Substantia nigra (tissue), 51 donors: ENCODE measurements at places on chromosomes 7 and 10.

DNA sequence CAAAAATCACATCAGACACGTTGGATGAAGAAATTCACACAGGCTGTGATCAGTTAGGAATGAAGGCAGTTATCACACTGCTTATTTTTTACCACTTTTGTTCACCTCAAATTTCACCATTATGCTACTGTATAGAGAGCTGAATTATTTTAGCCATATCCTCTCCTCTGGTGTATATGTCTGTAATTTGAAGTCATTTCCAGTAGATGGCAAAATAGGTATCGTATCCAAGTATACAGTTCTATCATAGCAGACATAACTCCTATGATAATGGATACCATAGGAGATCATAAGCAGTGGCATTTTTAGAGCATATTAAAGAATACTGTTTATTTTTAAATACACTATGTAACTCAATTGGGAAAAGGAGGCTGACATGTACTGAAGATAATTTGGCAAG is 909.7 kb downstream of the DNAJB9 start:
- DNase-seq, result no peak

GRCh38 chr7:116785843-116786242 is 76.5 kb upstream of the CAPZA2 start:
- DNase-seq, result no peak

- DNase-seq, result no peak
Observed at GRCh38 chr7:86598721-86599120, 45.0 kb upstream of the GRM3 start.

GRCh38 chr10:35768011-35768410 is 125.9 kb upstream of the FZD8 start:
- no peak for DNase-seq

DNA sequence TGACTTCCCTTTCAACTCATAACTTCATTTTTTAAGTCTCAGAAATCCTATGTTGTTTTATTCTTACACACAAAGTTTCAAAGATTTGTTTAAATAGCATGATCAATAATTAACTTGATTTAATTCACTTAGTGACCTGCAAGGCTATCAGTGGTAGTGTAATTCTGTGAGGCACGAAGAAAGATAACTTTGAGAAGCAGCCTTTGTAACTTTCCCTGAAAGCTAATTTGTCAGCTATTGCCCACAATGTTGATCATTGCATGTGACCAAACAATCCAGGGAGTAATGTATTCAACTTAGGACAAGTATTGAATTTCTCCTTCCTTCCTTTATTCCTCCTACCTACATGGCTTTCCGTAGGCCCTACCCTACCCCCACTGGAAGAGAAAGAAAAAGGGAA is 111.0 kb downstream of the SEMA3D start:
- DNase-seq, result no peak

GRCh38 chr10:97759158-97759887 is 12.5 kb downstream of the SFRP5 start:
- peak; percentile 41 for DNase-seq

DNA sequence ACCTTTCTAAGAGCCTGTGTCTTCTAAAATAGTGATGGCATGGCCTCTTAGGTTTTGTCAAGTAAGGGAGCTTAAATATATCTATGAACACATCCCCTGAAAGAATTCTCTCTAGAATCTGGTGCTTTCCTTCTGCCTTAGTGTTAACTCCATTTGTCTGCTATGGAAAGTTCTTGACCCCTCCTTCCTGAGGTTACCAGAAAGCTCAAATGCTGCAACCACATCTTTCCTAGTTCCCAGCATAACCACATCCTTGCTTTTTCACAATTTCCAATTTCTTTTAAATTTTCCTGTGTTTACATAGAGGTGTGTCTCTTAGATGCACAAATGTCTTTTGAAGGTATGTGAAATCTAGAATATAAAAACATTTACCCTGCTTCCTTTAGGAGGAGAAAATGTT is 16.4 kb upstream of the GSDME start:
- DNase-seq, result no peak

DNA sequence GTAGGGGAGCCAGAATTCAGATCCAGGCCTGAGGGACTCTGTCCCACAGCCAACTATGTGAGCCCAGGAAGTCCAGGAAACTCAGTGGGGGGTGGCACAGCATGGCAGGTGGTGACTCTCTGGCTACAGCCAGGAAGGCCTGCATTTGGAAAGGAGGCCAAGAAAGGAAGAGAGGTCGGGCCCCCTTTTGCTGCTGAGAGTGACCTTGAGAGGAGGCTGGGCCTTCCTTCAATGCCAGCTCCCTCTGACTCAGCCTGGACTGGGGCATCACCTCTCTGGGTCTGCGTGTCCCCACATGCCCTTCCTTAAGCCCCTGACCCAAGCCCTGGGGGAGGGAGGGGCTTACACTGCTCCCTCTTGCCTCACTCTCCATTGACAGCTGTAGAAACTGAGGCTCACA is 6.4 kb upstream of the MYL10 start:
- no peak for DNase-seq

DNA sequence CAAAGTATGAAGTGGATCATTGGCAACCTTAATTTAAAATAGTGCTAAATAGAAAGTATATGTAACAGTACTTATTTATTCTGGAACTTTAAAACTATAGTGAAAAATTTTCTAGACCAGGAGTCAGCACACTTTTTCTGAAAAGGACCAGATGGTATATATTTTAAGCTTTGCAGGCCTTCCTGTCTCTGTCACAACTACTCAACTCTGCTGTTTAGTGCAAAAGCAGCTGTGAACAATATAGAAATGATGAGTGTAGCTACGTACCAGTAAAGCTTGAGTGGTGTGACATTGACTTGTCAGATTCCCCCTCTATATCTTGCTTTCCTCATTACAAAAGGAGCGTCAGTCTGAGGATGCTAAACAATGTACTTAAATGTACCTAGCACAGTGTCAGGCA is 88.1 kb upstream of the IGFBP3 start:
- DNase-seq, result no peak

DNA sequence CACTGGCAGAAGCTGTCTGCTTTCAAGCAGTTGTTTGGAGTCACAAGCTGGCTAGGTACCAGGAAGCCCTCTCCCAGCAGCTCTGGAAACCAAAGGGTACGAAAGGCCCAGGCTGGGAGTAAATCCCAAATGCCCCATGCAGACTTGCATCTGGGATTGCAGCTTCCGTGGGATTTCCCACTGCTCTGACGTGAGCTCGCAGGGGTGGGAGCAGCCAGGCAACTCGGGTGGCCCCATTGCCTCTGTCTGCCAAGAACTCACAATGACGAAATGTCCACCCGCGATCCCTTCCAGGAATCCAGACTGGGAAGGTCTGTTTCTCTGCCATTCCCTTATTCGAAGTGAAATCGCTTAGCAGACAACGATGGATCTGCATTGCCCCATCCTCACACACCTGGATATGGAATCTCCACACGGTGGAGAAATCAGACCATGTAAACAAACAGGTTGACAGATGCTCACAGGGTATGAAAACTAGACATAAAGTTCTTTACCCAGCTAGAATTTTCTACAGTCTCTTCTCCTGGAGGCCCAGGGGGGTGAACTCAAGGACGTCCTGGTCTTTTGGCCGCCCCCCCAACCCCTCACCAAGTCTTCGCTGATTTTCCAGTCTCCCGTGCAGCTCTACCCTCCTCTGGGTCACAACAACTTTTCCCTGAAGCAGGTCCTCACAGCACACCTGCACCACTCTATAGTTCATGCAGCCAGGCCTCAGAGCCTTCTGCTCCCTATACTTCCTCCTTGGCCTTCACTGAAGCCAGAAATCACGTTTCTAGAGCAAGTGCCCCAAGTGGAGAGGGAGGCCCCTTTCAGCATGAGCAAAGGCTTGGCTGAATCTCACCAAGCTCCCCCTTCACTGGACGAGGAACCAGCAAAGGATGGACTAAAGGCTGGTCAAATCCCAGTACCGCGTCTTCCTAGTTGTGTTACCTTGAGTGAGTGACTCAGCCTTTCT is 20.0 kb downstream of the SH3PXD2A start:
- DNase-seq, result peak; percentile 30

DNA sequence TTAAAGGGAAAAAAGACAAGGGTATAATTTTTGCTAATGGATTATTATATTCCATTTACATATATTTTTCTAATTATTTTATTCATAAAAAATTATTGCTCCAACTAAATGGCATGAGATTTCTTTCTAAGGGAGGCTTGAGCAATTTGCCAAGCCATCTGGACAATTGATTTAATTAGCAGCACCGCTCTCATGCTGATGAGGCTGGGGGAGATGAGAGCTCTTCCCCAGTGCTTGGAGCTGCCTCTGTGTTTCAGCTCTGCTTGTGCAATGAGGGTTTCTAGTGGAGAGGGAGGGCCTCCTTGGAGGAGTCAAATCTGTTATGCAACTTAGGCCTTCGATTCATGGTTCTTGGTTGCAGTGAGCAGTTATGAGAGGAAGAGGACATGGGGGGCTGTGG is 574.3 kb downstream of the TCERG1L start:
- DNase-seq, result no peak

DNA sequence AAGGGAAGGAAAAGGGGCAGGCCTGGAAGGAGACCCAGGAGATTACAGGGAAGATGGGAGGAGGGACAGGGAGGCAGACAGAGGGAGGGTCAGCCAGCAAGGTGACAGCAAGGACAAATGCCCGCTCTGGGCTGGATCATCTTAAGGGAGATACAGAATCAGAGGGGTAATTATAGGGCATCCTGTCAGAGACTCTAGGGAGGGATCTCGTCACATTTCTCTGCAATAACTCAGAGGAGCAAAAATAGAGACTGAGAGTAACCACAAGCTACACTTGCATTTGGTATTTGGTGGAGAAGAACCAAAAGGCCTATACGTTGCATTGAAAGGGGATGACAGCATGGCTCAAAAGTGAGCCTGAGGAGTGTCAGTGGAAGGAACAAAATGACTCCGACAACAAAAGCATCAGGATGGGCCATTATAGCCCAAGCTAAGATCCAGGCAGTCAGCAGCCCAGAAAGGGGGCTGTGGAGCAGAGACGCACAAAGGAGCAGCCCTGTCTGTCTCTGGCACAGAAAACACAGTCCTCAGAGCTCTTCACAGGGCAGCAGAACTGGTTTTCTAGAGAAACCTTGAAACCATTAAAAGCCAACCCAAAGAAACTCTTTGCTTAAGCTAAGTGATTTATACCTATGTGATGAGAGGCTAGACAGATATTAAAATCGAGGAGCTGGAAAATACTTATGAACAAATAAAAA is 430.2 kb upstream of the VSTM2A start:
- DNase-seq, result no peak

GRCh38 chr10:27158421-27158820 is 3.3 kb downstream of the MASTL start:
- DNase-seq, result no peak

DNA sequence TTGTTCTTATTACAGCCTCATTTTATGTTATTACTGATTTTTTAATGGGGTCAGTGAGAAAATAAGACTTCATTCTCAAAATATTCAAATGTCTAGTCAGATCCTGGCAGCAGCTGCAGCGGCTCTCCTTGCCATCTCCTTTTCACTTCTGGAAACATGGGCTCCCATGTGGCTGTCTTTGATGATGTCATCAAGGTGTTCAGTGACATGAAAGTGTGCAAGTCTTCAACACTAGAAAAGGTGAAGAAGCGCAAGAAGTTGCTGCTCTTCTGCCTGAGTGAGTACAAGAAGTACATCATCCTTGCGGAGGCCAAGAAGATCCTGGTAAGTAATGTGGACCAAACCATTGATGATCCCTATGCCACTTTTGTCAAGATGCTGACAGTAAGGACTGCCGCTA is 19.6 kb downstream of the KLLN start:
- DNase-seq, result no peak

DNA sequence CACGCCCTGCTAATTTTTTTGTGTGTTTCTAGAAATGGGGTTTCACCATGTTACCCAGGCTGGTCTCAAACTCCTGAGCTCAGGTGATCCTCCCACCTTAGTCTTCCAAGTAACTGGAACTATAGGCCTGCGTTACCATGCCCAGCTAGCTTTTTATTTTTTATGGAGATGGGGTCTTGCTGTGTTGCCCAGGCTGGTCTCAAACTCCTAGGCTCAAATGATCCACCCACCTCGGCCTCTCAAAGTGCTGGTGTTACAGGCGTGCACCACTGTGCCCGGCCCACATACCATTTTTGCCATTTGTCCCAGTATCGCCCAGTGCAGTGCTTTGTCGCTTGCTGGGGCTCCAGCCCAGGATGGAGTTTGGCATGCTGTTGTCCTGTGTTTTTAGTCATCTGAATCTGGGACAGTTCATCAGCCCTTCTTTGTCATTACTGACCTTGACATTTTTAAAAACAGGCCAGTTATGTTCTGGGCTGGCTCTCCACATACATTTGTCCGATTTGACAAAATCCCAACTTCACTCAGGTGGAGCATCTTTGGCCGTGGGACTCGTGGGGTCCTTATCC is 16.7 kb downstream of the FOXK1 start:
- DNase-seq, result no peak

DNA sequence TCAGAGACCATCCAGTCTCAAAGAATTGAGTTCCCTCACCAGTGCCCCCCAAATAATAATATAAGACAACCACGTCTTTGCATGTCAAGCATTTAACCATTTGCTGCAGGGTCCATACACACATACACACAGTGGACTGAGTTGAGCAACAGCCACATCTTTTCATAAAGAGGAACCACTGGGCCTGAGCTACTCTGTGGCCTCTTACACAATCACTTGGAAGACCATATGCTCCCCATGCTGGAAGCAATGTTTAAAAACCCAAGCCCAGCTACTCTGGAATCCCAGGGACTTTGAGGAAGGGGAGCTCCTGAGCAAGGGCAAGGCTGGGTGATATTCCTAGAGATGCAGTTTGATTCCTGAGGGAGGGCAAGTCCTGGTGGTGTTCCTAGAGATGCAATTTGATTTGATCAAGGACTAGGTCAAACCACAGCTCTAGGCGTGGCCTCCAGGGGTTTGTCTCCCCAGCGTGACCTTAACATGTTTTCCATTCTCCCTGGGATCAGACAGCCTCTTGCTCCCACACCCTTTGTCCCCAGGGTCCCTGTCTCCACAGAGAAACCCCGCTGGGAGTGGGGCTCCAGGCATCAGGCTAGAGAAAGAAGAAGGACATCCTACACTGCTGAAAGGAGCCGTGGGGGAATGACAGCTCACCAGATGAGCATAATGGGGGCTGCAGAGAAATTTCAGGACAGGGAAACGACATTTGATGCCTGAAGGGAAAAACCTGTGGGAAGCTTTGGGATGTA is 376.2 kb upstream of the MGMT start:
- no peak for DNase-seq

DNA sequence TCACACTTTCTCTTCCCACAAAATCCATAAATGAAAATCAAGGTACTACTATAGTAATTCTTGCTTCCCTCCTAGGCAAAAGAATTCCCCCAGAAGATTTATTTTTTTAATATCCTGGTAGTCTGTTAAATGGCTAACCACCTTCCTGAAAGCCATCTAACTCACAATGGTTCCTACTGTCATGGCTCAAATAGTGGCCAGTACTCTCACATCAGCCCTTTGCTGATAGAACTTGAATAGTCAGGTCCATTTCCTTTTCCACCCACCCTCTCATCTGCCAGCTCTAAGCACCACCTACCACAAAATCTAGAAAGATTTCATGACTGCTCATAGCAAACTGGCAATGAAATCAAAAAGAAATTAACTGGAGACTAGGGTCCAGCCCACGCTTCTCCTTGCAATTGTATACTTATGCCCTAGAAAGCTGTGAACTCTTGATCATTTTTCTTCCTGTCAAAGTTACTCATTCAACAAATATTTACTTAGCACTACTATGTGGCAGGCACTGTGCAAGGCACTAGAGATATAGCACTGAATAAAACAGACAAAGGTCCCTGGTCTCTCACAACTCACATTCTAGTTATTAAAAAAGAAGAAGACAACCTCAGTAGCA is 60.4 kb downstream of the ARMH3 start:
- DNase-seq, result no peak

GRCh38 chr10:103472005-103472404 is 7.0 kb downstream of the CALHM3 start:
- no peak for DNase-seq
